Muscle of back (tissue), 13 donors: ENCODE measurements at places on chromosomes 13 and 19. TPM values are rescaled to one million over a fixed set of nuclear protein-coding genes. Genes with fewer than 3 reads are reported as not detected.

TDRD12 gene
- polyA plus RNA-seq = 1.3 TPM

- no peak for DNase-seq
These were observed 27.7 kb downstream of the MAP2K2 start for GRCh38 chr19:4096049-4096892.

RABAC1 gene
- polyA plus RNA-seq = 55.6 TPM

LRRC4B gene
- polyA plus RNA-seq = 5.8 TPM

MIR17HG gene
- polyA plus RNA-seq = 4.4 TPM

DNA sequence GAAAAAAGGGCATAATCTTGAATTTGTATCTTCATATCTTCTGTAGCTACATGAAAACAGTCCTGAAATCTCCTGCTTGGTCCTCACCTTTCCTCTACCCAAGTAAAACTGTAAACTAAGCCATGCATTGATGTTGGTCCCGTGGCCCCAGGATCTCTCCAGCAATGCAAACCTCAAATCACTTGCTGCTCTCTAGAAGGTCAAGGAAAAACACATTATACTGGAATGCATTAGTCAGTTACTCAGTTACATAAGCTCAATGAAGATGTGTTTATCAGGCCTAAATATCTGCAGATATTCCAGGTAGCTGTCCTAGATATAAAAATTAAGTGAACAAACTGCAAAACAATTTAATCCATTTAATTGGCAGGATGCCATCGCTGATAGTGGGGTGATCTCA, 261.8 kb downstream of the ABCC4 start:
- DNase-seq = no peak

GRCh38 chr13:73556902-73557301, 498.1 kb downstream of the KLF5 start:
- no peak for DNase-seq

DNA sequence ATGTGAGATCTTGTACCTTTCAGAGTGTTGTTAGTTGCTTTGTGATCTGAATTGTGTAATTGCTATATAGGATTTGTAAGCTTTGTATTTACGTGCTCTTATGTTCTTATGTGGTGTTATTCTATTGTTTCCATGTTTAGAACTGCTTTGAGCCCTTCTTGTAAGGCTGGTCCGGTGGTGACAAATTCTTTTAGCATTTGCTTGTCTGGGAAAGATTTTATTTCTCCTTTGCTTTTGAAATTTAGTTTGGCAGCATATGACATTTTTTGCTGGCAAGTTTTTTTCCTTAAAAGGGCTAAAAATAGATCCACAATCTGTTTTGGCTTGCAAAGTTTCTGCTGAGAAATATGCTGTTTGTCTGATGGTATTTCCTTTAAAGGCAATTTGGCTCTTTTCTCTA, 1089.2 kb upstream of the PCDH9 start:
- DNase-seq = no peak

ZNF566 gene
- 10.8 TPM for polyA plus RNA-seq

IGFL2 gene
- polyA plus RNA-seq = not detected

- peak; percentile 46 for DNase-seq
These were observed 15.8 kb downstream of the GPR180 start for GRCh38 chr13:94617389-94618000.

DNA sequence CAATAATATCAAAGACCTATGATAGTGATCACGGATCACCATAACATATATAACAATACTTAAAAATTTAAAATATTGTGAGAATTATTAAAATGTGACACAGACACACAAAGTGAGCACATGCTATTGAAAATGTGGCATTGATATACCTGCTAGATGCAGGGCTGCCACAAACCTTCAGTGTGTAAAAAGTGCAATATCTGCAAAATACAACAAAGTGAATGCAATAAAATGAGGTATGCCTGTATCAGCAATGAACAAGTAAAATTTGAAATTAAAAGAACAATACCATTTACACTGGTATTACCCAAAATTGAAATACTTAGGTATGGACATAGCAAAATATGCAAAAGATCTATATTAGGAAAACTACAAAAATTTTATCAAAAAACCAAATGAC, 1217.8 kb upstream of the PCDH20 start:
- no peak for DNase-seq

TUBA3C gene
- not detected for polyA plus RNA-seq

DNA sequence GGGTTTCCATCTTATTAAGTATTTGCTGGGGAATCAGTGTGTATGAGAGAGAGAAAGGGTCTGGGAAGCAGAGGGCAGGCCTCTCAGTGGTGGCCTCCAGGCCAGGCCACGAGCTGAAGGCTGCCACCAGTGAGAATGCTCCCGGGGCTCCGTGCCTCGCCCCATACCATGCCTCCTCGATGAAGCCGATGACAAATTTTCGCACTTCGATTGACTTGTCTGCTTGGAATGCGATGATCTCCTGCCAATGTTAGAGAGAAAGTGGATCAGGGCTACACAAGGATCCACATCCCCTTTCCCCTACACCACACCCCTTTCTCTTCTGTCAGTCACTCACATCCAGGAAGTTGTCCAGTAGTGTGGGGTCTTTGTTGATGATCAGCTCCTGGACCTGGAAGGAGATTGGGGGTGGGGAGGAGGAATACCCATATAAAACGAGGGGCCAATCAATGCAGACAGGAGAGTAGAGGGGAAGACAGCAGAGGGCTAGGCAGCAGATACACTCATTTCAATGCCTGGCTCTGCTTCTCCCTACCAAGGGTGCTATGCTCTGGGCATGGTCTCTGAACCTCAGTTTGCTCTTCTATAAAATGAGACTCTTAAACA, 10.7 kb downstream of the SYMPK start:
- no peak for DNase-seq

DOCK6 gene
- polyA plus RNA-seq = 26.9 TPM
